ENCODE measurements at places on chromosomes 11 and 22. TPM values are rescaled to one million over a fixed set of nuclear protein-coding genes. Genes with fewer than 3 reads are reported as not detected.
A peak's percentile ranks its signal among the peaks of the same experiment; 100 is the strongest.

DNA sequence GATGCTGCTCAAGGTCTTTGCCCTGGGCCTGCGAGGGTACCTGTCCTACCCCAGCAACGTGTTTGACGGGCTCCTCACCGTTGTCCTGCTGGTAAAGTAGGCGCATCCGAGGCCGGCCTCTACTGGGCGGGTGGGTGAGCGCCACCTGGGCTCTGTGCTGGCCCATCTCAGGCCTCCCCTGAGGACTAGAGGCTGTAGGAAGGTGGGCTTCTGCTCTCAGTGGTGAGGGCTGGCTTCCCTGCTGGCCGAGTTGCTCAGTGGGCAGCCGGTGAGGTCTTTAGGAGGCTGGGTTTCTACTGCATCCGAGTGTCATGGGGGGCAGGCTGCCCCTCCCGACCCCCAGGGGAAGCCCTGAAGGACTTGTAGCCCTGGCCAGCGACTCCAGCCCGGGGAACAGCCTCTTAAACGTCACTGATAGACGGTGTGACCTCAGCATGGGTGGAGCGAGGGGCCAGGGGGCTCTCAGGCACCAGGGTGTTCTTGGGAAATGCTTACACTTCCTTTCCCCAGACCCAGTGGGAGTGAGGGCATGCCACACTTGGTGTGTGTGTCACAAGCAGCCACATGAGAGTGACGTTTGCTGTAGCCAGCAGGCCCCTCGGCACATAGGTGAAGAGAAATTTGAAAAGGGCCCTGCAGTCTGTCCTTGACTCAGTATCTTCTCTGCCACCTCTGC lies 30.3 kb downstream of the TPCN2 start:
- H3K4me1 ChIP-seq, result no peaks in the 10 kb centered on the region
- peak overlapping the region; percentile 41 for H3K27ac ChIP-seq
- H3K4me3 ChIP-seq, result no peak overlapping the region
- no peaks in the 10 kb centered on the region for H3K27me3 ChIP-seq
- no peak for ATAC-seq
- peaks cover 74% of the 10 kb centered on the region for H3K36me3 ChIP-seq

DNA sequence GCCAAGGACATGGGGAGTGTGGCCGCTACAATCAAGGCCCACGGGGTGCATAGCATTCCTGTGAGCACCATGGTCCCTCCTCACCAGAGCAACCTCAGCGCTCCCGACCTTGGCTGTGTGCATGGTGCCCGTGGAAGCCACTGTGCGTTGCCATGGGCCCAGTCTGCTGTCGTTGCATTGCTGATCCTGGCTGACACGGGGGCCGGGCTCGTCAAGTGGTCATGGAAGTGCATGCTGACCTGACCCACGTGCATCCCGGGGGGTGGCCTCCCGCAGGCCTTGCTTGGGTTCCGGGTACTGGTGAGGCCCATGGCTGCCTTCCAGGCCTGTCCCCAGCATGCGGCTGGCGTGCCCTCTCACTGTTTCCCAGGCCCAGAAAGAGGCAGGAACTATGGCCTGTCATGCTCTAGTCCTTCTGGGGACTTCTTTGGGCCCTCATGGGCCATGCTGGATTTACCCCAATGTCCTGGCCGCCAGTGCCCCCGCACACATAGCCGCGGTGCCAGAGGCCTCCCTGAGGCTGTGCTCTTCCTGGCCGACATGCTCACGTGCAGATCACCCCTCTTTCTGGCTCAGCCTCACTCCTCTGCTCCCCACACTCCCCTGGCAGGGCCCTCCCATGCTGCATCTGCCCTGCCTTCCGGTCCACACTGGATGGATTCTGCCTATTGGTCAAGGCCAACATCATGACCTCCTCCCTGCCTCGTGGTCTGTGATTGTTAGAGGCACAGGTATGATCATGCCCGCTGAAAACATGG lies 1258.0 kb downstream of the BRD1 start:
- peaks cover 48% of the 10 kb centered on the region for H3K27me3 ChIP-seq
- no peak overlapping the region for H3K4me3 ChIP-seq
- no peak overlapping the region for H3K27ac ChIP-seq
- H3K4me1 ChIP-seq, result no peaks in the 10 kb centered on the region
- no peaks in the 10 kb centered on the region for H3K36me3 ChIP-seq

- no peak overlapping the region for H3K4me3 ChIP-seq
- peak; percentile 7 for ATAC-seq
- H3K27me3 ChIP-seq, result no peaks in the 10 kb centered on the region
- peaks cover 100% of the 10 kb centered on the region for H3K4me1 ChIP-seq
Observed at GRCh38 chr11:64868904-64869570, 9.4 kb downstream of the EHD1 start.

GRCh38 chr11:32059686-32060462 lies 31.0 kb upstream of the RCN1 start:
- no peaks in the 10 kb centered on the region for H3K36me3 ChIP-seq
- no peak for ATAC-seq
- H3K4me1 ChIP-seq, result no peaks in the 10 kb centered on the region
- peaks cover 7% of the 10 kb centered on the region for H3K27me3 ChIP-seq
- no peak overlapping the region for H3K27ac ChIP-seq

GRCh38 chr22:45544588-45545170 lies 42.0 kb downstream of the FBLN1 start:
- H3K27ac ChIP-seq, result no peak overlapping the region
- ATAC-seq, result no peak
- H3K4me3 ChIP-seq, result no peak overlapping the region

- H3K27me3 ChIP-seq, result no peaks in the 10 kb centered on the region
- no peak overlapping the region for H3K27ac ChIP-seq
- no peak overlapping the region for H3K4me3 ChIP-seq
Observed at GRCh38 chr11:109371444-109372176, 50.4 kb upstream of the C11orf87 start.

- ATAC-seq, result peak; percentile 48
- peak overlapping the region; percentile 14 for H3K27ac ChIP-seq
- H3K27me3 ChIP-seq, result peaks cover 60% of the 10 kb centered on the region
- H3K4me3 ChIP-seq, result peak overlapping the region; percentile 50
- no peaks in the 10 kb centered on the region for H3K36me3 ChIP-seq
Observed at GRCh38 chr11:107928767-107929507, 689 bp downstream of the RAB39A start.

DNA sequence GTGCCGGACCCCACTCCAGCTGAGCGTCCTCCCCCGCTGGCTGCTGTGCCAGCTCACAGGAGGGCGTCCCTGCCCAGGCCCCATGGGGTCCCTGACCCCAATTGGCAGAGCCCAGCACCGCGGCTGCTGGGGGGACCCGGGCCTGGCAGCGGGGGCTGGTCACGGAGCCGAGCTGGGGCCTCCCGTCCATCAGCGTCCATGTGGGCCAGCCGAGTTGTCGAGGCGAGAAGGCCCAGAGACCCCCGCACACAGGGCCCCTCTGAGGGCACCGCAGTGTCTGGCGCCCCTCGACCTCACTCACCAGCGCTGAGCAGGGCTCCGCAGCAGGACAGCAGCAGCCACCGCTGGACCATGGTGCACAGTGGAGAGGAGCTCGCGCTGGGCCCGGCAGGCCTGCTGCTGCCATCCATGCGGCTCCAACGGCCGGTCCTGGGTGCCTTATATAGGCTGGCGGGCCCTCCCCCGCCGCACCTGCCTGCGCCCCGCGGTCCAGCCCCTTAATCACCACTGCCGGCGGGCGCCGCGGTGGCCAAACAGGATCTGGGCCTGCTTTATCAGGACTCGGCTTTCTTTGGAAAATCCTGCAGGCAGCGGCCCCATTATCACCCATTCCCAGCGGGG lies at the start of gene MUC6:
Gene MUC6, minus strand, starts transcription at position 416 of the 621 bp plus-strand sequence. Its CDS starts 63 bp downstream, at position 353.
- H3K4me1 ChIP-seq, result no peaks in the 10 kb centered on the region
- H3K36me3 ChIP-seq, result no peaks in the 10 kb centered on the region
- ATAC-seq, result no peak
- H3K27me3 ChIP-seq, result peaks cover 69% of the 10 kb centered on the region
- no peak within 1 kb of the TSS for H3K27ac ChIP-seq

DNA sequence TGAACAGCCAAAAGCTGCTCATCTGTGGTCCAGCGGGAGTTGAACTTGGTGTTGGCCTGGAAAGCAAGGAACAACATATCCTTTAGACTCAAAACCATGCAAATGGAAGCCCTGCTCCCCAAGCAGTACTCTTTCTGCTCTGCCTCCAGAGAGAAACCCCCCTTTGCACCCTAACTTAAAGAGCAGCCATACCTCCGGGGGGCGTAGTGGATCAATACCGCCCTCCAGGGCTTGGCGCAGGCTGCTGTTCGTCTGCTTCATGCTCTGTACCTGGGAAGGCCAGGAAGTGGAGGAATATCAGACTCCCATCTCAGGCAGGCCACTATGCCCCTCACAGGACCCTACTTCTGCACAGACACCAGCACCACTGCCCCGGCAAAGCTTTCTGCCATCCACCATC lies 4.3 kb downstream of the RCOR2 start:
- H3K27ac ChIP-seq, result no peak overlapping the region
- no peak overlapping the region for H3K4me3 ChIP-seq
- no peaks in the 10 kb centered on the region for H3K4me1 ChIP-seq
- no peaks in the 10 kb centered on the region for H3K27me3 ChIP-seq
- no peak for ATAC-seq

DNA sequence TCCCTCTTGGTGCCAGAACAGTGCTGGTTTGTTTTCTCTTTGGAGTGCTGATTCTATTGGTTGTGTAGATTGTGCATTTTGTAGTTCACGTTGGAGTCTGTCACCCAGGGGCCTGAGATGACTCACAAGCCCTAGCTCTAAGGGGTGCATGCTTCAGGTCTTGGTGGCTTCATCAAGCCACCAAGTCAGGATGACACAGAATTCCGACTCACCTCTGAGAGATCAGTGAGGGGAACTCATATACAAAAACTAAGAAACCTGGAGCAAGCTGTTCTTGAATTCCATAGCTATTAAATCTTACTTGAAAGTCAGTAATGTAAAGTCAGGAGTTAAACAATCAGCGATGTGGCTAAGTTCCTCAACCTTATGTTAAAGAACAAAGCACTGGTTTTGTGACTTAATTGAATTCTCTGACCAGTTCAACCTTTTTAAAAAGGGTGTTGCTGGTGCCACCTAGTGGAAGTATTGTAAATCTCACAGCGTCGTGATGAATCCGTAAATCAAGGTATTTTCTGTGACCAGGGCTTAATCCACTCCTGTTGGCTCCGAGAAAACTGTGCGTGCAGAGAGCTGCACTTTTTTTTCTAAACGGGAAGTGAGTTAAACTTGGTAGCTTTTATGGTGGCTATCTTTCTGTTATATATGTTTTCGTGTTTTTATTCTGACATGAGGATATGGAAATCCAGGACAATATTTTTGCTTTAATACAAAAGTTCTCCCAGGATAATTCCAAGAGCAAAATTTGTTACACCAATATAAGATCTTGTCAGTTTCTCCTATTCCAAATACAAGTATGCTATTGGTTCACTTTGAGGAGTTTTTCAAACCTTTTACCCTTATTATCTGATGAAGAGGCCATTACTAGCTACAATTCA lies 14.6 kb downstream of the MMP13 start:
- no peak for ATAC-seq
- no peaks in the 10 kb centered on the region for H3K36me3 ChIP-seq
- H3K27me3 ChIP-seq, result no peaks in the 10 kb centered on the region
- H3K4me1 ChIP-seq, result no peaks in the 10 kb centered on the region
- H3K4me3 ChIP-seq, result no peak overlapping the region

DNA sequence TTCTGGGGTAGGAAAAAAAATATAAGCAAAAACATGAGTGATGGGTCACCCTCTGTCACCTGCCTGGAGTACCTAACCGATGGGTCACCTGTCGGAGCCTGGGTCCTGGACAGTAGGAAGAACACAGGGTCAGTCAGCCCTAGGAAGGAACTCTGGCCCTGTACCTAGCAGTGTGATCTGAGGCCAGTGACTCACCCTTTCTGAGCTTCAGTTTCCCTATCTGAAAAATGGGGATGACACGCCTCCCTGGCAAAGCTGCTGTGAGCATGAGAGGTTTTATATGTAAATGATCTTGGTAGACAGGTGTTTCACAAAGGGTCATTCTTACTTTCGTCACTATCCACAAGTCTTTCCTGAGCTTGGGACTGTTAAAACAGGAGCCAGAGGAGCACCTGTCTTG lies 182.0 kb downstream of the ST3GAL4 start:
- H3K4me3 ChIP-seq, result no peak overlapping the region
- peaks cover 47% of the 10 kb centered on the region for H3K27me3 ChIP-seq
- H3K4me1 ChIP-seq, result no peaks in the 10 kb centered on the region

The BTG4 gene
- not detected for total RNA-seq

The OR10A2 gene
- total RNA-seq, result not detected

The FOLR2 gene
- total RNA-seq, result 7.3 TPM

The SCARF2 gene
- total RNA-seq, result 18.0 TPM

The APOL4 gene
- total RNA-seq, result 7.3 TPM

The USP35 gene
- 8.8 TPM for total RNA-seq

The GPR83 gene
- 0.27 TPM for total RNA-seq

The GRIK4 gene
- total RNA-seq, result under 0.01 TPM
